Fibroblast of skin of right quadriceps (primary cell): ENCODE measurements at places on chromosomes 3 and 15.

DNA sequence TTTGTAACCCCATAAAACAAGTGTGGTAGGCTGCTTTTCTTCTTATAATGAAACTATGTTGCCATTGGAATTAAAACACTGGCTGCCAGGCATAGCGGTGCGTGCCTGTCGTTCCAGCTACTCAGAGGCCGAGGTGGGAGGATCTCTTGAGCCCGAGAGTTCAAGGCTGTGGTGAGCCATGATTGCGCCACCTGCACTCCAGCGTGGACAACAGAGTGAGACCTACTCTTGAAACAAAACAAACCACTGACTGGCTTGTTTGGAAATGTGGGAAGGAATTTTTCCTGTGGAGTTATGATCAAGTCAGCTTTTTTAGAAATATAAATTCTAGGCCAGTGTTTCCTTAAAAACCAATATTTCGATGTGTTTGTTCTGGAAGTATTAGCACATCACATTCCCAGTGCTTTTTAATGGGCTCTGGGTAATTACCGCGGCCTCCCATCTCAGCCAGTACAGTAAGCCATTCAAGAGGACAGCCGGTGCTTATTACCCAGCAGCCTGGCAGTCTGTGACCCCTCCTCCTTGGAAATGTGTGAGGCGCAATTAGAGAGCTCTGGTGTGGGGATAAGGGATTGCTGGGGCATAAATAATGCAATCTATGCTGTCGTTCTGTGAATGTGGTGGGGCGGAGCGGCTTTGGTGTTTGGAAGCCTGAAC is 58.3 kb upstream of the TRAK1 start:
- DNase-seq: peak; percentile 87

DNA sequence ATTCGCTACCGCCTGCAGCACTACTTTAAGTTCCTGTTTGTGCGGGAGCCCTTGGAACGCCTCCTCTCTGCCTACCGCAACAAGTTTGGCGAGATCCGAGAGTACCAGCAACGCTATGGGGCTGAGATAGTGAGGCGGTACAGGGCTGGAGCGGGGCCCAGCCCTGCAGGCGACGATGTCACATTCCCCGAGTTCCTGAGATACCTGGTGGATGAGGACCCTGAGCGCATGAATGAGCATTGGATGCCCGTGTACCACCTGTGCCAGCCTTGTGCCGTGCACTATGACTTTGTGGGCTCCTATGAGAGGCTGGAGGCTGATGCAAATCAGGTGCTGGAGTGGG is 995 bp downstream of the CHST14 start:
- no peak for DNase-seq

GRCh38 chr3:142946861-142947260 is 16.6 kb downstream of the PAQR9 start:
- DNase-seq: no peak

DNA sequence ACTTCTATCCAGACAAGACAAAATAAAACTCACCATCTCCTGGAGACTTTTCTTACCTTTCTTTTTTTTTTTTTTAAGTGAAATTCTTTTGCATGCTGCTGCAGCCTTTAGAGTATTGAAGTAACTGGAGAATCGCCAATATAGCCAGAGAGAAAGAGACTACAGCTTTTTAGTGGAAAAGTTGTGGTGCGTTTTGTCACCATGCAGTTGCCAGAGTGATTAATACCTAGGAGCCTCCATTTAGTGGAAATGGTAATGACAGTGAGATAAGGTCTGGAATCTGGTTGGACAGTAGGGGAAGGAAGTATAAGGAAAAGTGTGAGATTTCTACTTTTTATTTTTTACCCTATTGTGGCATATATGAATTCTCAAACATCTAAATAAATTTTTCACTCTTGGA is 18.1 kb upstream of the PARP14 start:
- no peak for DNase-seq

DNA sequence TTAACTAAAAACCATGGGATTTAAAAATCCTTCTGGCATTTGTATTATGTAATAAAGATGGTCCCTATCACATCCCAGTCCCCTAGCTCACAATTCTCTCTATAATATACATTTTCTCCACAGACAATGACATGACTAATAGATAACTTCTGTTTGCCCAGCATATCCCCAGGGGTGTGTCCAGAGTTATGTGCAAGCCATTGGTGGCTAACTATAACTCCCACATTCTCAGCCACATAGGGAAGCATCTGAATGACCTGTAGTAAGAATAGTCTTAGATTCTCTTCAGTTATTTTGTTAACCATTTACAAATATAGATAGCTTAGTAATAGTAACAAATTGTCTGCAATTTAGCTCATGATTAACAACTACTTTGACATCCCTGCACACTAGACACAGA is 52.2 kb upstream of the RBSN start:
- DNase-seq: no peak

DNA sequence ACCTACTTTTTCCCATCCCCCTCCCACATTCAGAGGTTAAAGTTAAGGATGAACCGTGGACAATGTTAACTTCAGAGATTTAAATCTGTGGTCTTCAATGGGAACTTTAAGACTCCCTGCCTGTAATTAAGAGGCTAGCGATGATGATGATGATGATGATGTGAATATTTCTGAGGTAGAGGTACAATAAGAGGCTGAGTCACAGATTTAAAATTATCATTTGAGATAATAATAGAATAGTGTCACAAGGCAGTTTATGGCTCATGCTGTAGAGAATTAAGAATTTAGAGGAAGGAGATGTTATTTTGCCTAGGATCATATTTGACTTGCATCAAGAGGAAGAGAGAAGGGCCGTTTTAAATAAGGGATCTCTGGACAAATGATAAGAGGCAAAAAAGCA is 146.2 kb downstream of the BBX start:
- DNase-seq: no peak

GRCh38 chr15:64600794-64601193 is 140.4 kb downstream of the ZNF609 start:
- DNase-seq: no peak

GRCh38 chr3:135325096-135325495 is 530.0 kb downstream of the EPHB1 start:
- no peak for DNase-seq

DNA sequence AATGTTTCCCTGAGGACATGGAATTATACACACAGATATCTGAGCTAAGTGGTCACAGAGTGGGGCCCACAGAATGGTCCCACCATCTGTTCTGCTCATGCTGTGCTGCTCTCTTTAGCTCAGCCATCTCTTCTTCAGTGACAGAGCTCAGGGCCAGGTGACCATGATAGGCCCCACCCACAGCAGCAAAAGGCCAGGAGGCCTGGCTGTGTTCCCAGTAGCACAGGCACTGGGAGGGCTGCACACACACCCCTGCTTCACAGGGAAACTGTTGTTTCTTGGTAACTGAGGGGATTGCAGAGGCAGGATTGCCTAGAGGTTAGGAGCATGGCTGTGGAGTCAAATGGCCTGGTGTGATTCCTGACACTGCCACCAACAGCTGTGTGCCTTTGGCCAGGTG is 4.8 kb upstream of the FBXW12 start:
- no peak for DNase-seq

DNA sequence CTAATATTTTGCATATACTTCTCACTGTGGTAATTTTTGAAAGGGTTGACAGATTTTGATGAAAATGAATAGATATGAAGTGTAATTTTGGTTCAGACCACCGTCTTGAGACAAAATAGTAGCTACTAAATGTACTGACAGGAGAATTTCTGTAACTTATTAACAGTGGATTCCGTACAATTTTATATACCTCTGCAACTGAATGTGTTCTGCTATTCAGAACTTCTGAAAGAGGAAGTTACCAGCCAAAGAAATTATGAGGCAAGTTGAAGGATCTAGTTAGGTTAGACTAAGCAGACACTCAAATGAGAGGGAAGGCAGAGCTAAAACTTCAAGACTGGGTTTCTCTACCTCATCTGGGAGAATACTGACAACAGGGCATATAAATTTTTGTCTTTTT is 29.4 kb downstream of the GAP43 start:
- no peak for DNase-seq

- no peak for DNase-seq
Measured at GRCh38 chr3:177811835-177812234, 614.6 kb upstream of the TBL1XR1 start.

GRCh38 chr3:47605652-47606051 is 27.0 kb upstream of the CSPG5 start:
- peak; percentile 13 for DNase-seq

DNA sequence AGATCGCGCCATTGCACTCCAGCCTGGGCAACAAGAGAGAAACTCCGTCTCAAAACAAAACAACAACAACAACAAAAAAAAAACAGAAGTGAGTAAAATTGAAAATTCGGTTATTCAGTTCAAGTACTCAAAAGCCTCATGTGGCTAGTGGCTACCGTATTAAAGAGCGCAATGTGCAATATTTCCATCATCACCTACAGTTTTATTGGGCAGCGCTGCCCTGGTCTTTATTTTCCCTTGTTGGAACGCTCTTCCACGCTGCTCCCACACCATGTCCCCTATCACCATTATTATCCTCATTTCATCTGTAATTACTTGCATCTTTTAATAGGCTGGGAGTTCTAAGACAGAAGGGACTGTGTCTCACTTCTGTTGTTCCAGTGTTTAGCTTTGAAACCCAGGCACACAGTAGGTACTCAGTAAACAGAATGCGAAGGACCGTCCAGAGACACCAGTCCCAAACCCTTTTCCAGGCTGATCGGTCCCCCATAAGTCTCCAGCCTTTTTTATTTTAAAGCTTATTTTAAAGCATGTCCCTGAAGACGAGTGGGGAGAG is 423 bp upstream of the HACD3 start:
- no peak for DNase-seq

DNA sequence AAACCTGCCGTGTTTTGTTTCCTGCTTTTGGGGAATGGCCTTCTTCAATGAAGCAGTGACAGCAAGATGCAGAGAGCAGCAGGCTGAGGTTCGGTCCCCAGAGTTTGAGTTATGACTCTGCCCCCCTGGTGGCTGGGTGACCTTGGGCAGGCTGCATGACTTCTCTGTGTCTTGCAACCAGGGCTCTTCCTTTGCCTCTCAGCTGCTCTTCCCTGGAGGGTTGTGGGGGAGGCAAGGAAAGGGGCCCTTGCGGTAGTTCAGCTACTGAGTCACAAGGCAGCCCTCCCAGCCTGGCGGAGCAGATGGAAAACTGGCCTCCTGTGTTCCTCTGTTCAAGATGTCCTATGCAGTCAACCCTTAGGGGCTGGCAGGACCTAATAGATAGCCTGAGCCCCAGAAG is 17.1 kb downstream of the CTXND1 start:
- peak; percentile 9 for DNase-seq

GRCh38 chr3:51328206-51328605 is 56.9 kb upstream of the MANF start:
- no peak for DNase-seq

DNA sequence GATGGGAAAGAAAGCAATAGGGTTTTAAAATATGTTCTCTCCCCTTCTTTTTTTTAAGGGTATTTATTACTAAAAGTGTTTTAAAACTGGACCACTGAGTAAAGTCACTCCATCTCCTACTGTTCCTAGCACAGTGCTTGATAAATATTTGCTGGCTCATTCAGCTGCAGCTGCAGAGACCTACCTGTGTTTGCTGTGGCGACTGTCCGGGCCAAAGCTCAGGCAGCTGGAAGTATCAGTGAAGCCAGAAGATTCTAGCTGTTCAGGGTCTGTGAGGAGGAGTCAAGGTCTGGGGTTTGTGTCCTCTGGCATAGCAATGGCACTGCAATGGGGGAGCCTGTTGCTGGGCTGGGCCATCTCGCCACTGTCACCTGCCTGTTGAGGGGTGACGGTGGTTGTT is 109.9 kb downstream of the RPLP1 start:
- no peak for DNase-seq

GRCh38 chr3:87045473-87045872 is 54.5 kb upstream of the VGLL3 start:
- DNase-seq: no peak

DNA sequence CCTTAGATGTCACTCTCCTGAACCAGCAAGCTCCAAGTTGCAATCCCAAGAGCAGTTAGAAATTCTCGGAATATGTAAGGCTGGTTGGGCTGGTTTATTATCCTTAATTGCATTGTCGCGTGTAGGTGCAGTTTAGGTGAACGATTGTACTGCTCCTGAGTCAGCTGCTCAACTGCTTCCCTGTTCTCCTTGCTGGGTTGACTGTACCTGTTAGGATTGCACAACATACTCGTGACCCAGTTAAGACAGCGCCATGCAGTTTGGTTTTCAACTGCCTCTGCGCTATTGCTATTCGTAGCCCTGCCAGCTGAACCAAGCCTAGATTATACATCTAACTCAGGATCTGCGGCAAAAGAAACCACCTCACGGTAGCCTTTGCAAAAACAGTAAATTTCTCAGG is 41.0 kb downstream of the BCL2L10 start:
- DNase-seq: no peak

GRCh38 chr3:122271246-122271898 is 53.7 kb upstream of the CSTA start:
- no peak for DNase-seq

DNA sequence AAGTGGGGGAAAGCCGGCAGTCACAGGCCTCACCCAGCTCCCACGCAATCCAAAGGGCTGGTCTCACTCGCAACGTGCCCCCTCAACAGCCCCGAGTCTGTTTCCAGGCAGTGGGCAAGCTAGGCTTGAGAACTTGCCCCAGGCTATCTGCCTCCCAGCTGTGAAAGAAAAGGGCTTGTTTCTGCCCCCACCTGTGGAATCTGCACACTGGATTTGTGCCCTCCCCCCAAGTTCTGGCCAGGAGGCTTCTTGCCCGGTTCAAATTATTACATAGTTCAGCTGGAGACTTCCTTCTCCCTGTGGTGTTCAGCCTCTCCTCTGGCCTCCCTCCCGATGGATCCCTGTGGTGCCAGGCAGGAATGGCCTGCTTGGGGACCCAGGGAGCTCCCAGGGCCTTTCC is 283.9 kb upstream of the LYSMD4 start:
- DNase-seq: no peak

- no peak for DNase-seq
Measured at GRCh38 chr3:77259694-77260093, 219.8 kb downstream of the ROBO2 start.

DNA sequence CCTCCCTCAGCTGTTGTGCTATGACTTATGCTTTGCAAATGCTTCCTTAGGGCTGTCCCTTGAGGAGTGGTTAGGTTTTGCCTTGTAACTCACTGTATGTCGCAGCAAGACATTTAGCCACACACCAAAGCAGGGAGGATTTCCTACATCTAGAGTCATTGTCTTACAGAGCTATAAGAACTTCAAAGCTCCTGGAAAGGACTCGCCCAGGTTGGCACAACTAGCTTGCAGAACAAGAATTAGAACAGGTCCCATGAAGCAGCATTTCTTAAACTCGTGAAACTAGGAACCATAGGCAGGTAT is 19.4 kb upstream of the ACAP2 start:
- DNase-seq: no peak

GRCh38 chr3:110519071-110519470 is 552.5 kb upstream of the NECTIN3 start:
- no peak for DNase-seq

- peak; percentile 73 for DNase-seq
Measured at GRCh38 chr3:86954747-86955146, 36.2 kb downstream of the VGLL3 start.

GRCh38 chr3:33786565-33787327 is 11.7 kb upstream of the PDCD6IP start:
- DNase-seq: peak; percentile 11

- no peak for DNase-seq
Measured at GRCh38 chr3:161796312-161796711, 299.7 kb downstream of the OTOL1 start.

GRCh38 chr15:99275525-99276128 is 24.3 kb downstream of the LRRC28 start:
- no peak for DNase-seq

- no peak for DNase-seq
Measured at GRCh38 chr3:171979081-171979480, 60.3 kb upstream of the FNDC3B start.

- DNase-seq: peak; percentile 61
Measured at GRCh38 chr3:74001436-74001835, 376.7 kb upstream of the PDZRN3 start.

- DNase-seq: no peak
Measured at GRCh38 chr3:31942446-31942845, 38.6 kb downstream of the OSBPL10 start.
